ENCODE measurements at places on chromosomes 4 and X. TPM values are rescaled to one million over a fixed set of nuclear protein-coding genes. Genes with fewer than 3 reads are reported as not detected.

Gene TMLHE
- total RNA-seq, result 23.7 TPM

Gene FGB
- 3.9 TPM for total RNA-seq

Gene WNK3
- 5.4 TPM for total RNA-seq

DNA sequence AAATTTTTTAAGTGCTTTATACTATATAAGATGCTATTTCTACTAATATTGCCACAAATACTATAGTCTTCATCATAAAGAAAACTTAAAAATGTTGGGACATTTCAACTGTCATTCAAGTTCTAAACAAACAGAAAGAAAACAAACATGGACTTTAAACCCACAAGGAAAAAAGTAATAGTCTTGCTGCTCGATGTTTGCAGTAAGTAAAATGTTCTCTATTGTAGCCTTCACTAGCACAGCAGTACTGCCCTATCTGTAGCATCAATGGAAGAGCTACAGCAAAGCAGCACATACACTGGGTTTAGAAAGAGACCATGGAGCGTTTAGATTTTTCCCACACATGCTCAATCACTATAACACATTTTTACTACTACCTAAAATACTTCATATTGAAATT lies 146.8 kb downstream of the KLHL13 start:
- DNase-seq, result no peak

GRCh38 chrX:24692305-24692704 lies 1.4 kb upstream of the POLA1 start:
- DNase-seq, result no peak

GRCh38 chrX:43315622-43316021 lies 340.5 kb upstream of the MAOA start:
- DNase-seq, result no peak

- DNase-seq, result no peak
Measured at GRCh38 chrX:112614640-112615039, 65.1 kb downstream of the LHFPL1 start.

GRCh38 chrX:10847333-10847732 lies 226.9 kb upstream of the MID1 start:
- no peak for DNase-seq

GRCh38 chr4:106019771-106020170 lies 124.5 kb downstream of the NPNT start:
- no peak for DNase-seq

GRCh38 chr4:88672987-88673386 lies 24.6 kb downstream of the NAP1L5 start:
- no peak for DNase-seq

DNA sequence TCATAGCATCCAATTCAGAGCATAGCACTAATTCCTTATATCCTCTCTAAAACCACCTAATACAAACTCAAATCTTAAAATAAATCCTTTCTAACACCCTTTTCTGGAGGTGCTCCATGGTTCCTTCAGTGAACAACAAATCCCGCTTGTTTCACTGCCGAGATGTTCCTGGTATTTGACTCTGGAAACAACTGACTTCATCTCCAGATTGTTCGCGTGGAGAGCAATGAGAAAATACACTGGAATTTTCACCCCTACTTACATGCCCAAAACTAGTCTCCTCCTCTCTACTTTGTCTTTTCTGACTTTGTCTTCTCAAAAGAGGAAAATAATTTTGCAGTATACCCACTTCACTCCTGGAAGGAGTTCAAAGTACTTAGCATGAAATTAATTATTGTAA lies 129.0 kb downstream of the PLS3 start:
- no peak for DNase-seq

DNA sequence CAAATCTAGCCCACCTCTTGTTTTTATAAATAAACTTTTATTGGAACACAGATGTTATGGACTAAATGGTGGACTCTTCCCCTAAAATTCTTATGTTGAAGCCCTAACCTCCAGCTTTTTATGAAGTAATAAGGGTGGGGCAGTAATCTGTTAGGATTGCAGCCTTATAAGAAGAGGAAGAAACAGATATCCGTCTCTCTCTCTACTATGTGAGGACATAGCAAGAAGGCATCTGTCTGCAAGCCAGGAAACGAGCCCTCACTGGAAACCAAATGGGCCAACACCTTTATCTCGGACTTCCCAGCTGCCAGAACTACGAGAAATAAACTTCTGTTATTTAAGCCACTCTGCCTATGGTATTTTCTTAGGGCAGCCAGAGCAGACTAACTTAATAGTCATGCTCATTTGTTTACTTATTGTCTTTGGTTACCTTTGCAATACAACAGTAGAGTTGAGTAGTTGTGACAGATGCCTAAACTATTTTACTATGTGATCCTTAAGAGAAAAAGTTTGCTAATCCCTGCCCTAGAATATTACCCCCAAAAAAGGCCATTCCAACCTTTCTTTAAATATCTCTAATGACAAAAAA lies 67.4 kb downstream of the MANBA start:
- DNase-seq, result no peak

- no peak for DNase-seq
Measured at GRCh38 chrX:54920610-54921426, at the start of gene TRO. TRO (plus strand) TSS chrX:54920824; CDS start chrX:54922247, 1,423 bp downstream.
